Kidney glomerular epithelial cell (primary cell): ENCODE measurements at places on chromosomes 1 and 21.

- no peak for DNase-seq
Measured at GRCh38 chr21:31475223-31475622, 131.2 kb upstream of the TIAM1 start.

- no peak for DNase-seq
Measured at GRCh38 chr1:117573386-117574023, 32.3 kb upstream of the TENT5C start.

DNA sequence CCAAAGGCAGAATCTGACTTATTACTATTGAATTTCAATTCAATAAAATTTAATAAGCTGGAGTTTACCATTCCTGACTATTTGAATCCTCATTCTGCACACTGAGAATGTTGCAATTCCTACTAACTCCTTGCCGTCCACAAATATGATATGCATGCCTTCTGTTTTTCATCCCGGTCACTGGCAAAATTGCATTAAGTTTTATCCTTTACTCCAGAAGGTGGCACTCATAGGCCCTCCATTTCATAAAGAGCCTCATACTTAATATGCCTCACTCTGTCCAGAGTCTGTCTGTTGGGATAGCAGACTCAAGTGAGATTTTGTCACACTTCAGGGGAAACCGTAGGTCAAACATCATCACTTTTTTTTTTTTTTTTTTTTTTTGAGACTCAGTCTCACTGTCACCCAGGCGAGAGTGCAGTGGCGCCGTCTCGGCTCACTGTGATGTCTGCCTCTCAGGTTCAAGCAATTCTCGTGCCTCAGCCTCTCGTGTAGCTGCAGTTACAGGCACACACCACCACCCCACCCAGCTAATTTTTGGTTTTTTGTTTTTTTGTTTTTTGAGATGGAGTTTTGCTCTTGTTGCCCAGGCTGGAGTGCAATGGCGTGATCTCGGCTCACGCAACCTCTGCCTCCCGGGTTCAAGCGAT, 27.3 kb downstream of the F11R start:
- DNase-seq = peak; percentile 20

- DNase-seq = no peak
Measured at GRCh38 chr1:239049571-239049970, 336.8 kb upstream of the CHRM3 start.

GRCh38 chr1:156581661-156582387, 2.3 kb downstream of the TTC24 start:
- DNase-seq = no peak

GRCh38 chr1:86987446-86987845, 73.0 kb downstream of the HS2ST1 start:
- no peak for DNase-seq

- DNase-seq = no peak
Measured at GRCh38 chr1:246591958-246592357, 25.7 kb downstream of the CNST start.

DNA sequence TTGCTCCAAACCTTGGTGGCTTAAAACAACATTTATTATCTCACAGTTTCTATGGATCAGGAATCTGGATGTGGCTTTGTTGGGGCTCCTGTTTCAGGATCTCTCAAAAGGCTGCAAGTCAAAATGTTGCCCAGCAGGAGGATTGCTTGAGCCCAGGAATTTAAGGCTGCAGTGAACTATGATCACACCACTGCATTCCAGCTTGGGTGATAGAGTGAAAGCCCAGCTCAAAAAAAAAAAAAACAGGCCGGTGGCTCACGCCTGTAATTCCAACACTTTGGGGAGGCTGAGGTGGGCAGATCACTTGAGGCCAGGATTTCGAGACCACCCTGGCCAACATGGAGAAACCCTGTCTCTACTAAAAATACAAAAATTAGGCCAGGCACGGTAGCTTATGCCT, 30.0 kb downstream of the BCAS2 start:
- no peak for DNase-seq

DNA sequence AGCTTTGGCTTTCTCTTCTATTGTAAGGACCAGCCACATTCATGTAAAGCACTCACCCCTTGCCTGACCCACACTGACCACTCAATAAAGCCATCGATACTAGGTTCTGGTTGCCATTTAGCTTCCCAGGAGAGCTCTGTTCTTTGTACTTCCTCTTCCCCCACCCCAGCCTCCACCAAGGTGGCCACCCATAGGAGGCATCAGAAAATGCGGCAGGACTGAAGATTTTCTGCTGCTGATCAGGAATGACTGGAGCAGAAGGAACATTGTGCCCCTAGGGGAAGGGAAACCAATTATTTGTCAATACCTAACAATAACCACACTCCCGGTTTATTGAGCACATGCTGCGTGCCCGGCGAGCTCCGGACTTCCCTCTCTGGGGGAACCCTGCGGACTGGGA, 5.2 kb upstream of the SMIM12 start:
- DNase-seq = no peak

- no peak for DNase-seq
Measured at GRCh38 chr1:8495928-8496401, 178.1 kb downstream of the SLC45A1 start.

DNA sequence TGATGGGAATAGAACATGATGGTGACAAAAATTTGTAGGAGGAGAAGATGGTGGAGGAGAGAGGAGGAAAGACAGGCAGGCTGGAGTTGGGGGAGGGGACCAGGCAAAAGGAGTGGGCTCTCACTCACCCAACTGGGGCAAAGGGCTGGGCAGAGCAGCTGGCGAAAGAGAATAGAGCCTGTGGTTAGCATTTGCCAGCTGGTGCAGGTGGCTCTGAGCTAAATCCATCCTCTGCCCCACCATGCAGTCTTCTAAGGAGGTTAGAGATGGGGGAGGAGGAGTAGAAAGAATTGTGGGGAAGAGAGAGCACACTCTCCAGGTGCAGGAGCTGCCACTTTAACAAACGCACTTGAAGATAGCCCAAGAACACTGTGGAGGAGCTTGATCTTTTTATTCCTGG, 27.6 kb upstream of the SLAMF1 start:
- DNase-seq = no peak

DNA sequence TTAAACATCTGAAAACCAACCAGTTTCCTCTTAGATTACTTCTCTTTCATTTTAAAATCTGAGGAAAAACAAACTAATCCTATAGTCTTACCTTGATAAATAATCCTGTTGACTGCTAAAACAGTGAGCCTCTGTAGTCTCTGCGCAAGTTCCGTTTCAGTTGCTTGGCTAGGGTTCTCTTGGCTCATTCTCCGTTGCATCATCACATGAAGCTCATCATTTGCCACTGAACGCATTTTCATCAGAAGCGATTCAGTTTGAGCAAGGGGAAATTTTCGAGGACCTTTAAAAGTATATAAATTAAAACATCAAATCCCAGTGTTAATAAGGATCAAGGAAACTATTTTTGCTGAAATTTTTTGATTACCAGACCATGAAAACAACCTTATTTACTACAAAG, 96.7 kb upstream of the GNG4 start:
- DNase-seq = no peak

- DNase-seq = no peak
Measured at GRCh38 chr1:204260601-204261197, 46.9 kb upstream of the GOLT1A start.
